ENCODE measurements at places on chromosomes 13 and 19.

DNA sequence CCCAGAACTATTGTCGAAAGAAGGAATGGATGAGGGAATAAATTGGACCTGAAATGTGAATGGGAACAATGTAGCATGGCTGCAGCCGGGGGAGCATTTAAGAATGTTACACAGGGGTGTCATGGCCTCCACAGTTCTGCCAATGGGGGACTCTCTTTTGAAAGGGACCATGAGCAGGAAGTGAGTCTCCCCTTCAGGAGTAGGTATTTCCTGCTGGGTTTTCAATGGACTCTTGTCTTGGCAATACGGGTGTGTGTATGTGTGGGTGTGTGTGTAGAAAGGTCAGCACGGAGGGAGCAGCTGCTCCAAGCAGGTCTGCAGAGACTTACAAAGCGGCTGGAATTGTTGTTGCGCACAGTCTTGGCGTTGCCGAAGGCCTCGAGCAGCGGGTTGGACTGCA, 24.4 kb downstream of the MYO1F start:
- no peak for DNase-seq

DNA sequence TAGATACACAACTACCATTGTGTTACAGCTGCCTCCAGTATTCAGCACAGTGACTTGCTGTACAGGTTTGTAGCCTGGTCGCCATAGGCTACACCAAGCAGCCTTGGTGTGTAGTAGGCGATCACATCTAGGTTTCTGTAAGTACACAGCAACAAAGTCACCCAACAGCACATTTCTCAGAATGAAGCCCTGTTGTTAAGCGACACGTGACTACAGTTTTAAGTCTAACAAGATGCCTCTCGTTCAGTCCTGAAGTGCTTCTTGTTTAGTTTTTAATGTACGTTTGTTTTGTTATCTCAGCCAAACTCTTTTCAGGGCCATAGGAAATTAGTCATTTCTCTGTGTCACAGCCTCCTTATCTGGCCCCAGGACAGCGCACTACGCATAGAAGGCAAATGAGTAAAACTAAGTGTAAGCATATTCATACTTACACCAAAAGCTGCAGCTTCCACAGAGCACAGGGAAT, 50.0 kb upstream of the GPR183 start:
- DNase-seq, result no peak

DNA sequence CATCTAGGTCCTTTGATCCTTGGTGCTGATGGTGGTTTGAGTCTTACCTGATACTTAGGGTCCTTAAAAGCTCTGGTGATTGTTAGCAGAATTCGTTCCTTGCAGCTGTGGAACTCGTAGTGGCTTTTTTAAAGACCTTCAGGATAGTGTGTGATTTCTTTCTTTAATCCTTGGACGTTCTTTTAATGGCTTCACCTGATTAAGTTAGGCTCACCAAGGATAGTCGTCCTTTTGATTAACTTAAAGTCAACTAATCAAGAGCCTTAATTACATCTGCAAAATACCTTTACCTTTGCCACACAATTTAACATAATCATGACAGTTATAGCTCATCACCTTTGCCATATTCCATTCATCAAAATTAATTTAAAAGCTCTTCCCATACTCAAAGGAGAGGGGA, 1807.7 kb downstream of the OLFM4 start:
- DNase-seq, result no peak

DNA sequence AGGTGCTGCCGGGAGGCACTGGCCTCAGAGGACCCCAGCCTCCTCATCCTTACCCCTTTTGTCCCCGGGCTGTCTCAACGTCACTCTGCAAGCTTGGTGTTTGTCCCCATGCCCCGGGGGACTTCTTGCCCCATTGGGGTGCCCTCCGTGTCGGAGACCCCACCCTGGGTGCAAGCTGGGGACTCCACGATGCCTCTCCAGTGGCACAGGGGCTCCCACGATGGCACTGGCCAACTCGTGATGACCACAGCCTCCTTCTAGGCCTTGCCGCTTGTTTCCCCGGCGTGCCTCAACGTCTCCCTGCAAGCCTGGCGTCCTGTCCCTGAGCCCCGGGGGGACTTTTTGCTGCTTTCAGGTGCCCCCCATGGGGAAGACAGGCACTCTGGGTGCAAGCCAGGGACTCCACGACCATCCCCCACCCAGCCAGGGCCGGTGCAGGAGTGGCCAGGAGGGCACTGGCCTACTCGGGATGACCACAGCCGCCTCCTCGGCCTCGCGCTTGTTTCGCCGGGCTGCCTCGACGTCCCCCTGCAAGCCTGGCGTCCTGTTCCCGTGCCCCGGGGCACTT, 237.0 kb downstream of the TUBA3C start:
- DNase-seq, result no peak

DNA sequence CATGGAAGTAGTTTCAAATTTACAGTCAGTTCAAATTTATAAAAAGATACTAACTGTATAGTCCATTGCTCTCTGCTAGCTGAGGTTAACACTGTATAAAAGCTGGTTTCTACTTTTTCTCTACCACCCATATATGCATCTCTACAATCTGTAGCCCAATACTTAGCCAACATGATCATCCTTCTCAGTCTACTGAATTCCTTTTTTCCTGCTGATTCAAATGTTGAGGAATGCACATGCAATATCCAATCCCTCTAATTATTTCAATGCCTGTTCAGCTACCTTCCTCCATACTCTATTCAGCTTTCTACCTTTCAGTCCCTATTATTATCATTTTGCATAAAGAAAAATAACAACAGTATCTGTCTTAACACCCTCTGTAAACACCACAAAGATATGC, 15.6 kb downstream of the KPNA3 start:
- no peak for DNase-seq

GRCh38 chr13:94168783-94169453, 310.6 kb downstream of the DCT start:
- DNase-seq, result no peak

GRCh38 chr19:57815247-57816075, 748 bp upstream of the ZNF552 start:
- DNase-seq, result no peak

- DNase-seq, result no peak
These were observed 10.5 kb downstream of the RGL3 start for GRCh38 chr19:11408591-11408990.

Data from activated T-helper 9 cell treated with anti-CD3 and anti-CD28 coated beads, Interleukin-2, amount 50 U/mL, for 16 hours (primary cell).